ENCODE measurements at places on chromosomes 1 and 21. TPM values are rescaled to one million over a fixed set of nuclear protein-coding genes. Genes with fewer than 3 reads are reported as not detected.

The ZNF684 gene
- total RNA-seq = 7.4 TPM

The JAM2 gene
- total RNA-seq = 2.0 TPM

The TMPRSS2 gene
- total RNA-seq = not detected

The OPRD1 gene
- not detected for total RNA-seq

The CGN gene
- total RNA-seq = 0.15 TPM

The KPNA6 gene
- total RNA-seq = 30.6 TPM

The HSD11B1 gene
- 20.5 TPM for total RNA-seq

The BTF3L4 gene
- total RNA-seq = 48.6 TPM

The DTL gene
- total RNA-seq = 23.8 TPM

The PTPN22 gene
- 0.45 TPM for total RNA-seq

The GRIK3 gene
- not detected for total RNA-seq

The SLAMF7 gene
- total RNA-seq = not detected

The S100A12 gene
- not detected for total RNA-seq

The FTCD gene
- not detected for total RNA-seq

The OR2L8 gene
- total RNA-seq = not detected

The CYP4B1 gene
- total RNA-seq = not detected

The ZNF593OS gene
- total RNA-seq = not detected

The AADACL4 gene
- not detected for total RNA-seq

The KLF18 gene
- not detected for total RNA-seq

The IL20 gene
- not detected for total RNA-seq

The TNFRSF4 gene
- 0.30 TPM for total RNA-seq

The CFAP141 gene
- total RNA-seq = not detected

The MIXL1 gene
- total RNA-seq = not detected

The DPYD gene
- total RNA-seq = 15.6 TPM

The CYP4A11 gene
- not detected for total RNA-seq

The BTBD8 gene
- total RNA-seq = 1.6 TPM

The PLEKHO1 gene
- total RNA-seq = 52.3 TPM

The CCDC17 gene
- total RNA-seq = under 0.01 TPM

The TMEM81 gene
- 1.0 TPM for total RNA-seq

The PGBD2 gene
- 3.4 TPM for total RNA-seq

The PLA2G2A gene
- not detected for total RNA-seq

The ITLN1 gene
- total RNA-seq = not detected
